ENCODE measurements at places on chromosomes 5 and 9.

DNA sequence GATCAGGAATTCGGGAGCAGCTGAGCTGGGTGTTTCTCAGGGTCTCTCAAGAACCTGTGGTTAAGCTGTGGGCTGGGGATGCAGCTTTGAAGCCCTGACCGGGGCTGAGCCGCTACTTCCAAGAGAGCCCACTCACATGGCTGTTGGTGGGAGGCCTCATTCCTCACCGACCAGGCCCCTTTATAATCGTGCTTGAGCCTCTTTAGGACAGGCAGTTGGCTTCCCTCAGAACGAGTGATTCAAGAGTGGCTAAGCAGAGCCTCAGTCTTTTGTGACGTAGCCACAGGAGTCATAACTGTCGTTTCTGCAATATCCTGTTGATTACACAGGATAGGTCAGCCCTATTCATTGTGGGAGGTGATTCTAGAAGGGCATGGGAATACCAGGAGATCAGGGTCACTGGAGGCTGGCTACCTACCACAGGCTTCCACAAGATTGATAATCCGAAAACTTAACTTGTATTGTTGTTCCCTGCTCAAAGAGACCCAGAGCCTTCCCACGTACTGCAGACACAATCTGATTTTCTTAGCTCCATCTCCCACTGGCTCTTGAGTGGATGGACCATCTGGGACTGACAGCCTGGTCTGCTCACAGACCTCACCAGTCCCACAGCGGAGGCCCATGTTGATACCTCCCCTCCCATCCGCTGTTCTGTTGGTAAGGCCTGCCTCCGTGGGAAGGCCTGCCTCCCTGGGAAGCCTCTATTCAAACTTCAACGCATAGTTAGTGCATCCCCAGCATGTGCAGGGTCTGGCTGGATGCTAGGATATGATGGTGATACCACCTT, 3.0 kb upstream of the ERGIC1 start:
- DNase-seq = no peak

GRCh38 chr5:127076315-127077129, 3.2 kb upstream of the C5orf63 start:
- DNase-seq = no peak

GRCh38 chr5:127358740-127359139, 68.1 kb downstream of the MEGF10 start:
- no peak for DNase-seq

DNA sequence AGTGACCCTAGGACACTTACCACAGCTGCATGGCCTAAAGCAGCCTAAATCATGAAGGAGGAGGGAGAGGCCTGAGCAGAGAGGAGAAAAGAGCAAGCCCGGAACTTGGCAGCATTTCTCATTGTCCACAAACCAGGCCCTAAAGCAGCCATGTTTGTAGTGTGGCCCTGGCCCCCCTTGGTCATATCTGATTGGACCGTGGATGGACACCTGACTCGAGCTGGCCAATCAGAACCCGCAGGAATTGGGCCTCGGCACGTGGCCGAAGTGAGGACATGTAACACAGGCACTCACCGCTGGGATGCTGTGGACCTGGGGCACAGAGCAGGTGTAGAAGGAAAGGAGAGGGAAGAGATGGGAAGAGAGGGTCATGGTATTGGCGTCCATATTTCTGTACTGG, 56.9 kb downstream of the ASS1 start:
- DNase-seq = no peak

DNA sequence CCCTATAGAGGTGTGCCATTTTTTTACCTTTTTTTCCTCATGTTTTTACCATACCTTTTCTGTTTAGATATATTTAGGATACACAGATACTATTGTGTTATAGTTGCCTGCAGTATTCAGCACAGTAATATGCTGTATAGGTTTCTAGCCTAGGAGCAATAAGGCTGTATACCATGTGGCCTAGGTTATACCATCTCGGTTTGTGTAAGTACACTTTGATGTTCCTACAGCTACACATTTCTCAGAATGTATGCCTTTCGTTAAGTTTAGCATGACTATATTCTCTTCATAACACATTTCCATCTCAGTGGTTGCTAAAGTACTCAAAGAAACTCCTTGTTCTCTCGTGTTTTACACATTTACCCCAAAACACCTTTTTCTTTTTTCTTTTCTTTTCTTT, 23.0 kb downstream of the UBE2D2 start:
- no peak for DNase-seq

DNA sequence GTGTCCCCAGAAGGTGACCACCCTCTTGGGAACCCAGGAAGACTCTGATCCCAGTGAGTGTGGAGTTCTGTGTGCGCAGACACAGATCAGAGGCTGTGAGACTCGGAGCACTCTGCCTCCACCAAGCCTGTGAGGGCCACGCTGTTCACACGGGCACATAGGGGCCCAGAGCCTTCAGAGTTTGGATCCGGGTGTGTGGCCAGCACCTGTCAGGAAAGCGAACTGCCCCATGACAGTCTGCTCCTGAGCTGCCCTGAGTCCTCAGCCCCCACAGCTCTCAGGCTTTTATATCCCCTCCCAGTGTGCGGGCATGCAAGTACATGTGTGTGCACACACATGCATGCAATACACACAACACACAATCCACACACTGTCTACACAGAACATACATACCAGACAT, 161.8 kb upstream of the IRX2 start:
- no peak for DNase-seq

GRCh38 chr9:109779711-109780452, at the start of gene PALM2AKAP2:
PALM2AKAP2 (plus strand) TSS chr9:109780198; CDS start chr9:109780489, 291 bp downstream.
- no peak for DNase-seq

- no peak for DNase-seq
These were observed 1.0 kb upstream of the MCC start for GRCh38 chr5:113489299-113489698.

- DNase-seq = no peak
These were observed 61.8 kb downstream of the PRKACG start for GRCh38 chr9:68951879-68952659.

DNA sequence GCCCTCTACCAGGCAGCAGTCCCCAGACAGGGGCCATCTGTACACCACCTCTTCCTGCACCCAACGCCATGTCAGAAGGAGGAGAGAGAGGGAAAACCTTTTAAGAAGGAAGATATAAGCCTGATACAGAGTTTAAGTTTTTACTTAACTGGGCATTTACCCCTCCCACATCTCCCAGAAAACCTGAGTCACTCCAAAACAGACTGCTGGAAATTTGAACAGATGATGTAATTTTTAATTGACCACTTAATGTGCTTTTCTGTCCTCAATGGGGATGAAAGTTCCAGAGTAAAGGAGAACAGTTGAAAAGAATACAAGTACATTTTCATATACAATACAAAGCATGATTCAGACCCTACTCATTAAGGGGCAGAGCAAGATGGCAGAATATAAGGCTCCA, 63.9 kb downstream of the TTC39B start:
- no peak for DNase-seq

DNA sequence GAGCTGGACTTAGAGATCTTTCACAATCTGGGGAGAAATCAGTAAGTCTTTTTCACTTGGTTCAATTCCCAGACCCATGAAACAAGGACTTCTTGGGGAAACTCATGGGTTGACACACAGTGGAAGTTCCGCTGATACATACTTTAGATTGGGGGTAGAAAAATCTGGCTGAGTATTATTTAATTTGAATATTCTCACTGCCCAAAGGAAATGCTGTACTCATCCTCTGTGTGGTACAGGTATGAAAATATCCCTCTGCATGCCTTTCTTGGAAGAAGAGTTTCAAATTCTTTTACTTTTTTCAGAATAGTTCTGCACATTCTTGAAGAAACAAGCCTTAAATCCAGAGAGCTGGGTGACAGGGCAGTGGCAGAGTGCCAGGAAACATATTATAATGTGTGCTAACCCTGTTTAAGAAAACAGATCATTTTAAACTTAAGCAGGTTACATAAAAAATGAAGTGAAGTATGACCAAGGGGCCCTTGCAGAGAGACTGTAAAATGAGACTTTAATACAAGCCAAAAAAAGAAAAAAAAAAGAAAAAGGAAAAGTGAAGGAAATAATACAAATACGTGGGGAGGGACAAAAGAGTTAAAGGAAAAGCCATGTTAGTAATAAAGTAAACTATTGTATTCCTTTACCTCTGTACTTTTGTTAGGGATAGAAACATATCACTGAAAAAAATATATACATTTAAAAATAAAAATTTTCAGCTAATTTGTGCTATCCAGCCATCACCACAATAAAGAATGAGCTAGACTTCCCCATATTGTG, 173.4 kb upstream of the NR3C1 start:
- DNase-seq = no peak

DNA sequence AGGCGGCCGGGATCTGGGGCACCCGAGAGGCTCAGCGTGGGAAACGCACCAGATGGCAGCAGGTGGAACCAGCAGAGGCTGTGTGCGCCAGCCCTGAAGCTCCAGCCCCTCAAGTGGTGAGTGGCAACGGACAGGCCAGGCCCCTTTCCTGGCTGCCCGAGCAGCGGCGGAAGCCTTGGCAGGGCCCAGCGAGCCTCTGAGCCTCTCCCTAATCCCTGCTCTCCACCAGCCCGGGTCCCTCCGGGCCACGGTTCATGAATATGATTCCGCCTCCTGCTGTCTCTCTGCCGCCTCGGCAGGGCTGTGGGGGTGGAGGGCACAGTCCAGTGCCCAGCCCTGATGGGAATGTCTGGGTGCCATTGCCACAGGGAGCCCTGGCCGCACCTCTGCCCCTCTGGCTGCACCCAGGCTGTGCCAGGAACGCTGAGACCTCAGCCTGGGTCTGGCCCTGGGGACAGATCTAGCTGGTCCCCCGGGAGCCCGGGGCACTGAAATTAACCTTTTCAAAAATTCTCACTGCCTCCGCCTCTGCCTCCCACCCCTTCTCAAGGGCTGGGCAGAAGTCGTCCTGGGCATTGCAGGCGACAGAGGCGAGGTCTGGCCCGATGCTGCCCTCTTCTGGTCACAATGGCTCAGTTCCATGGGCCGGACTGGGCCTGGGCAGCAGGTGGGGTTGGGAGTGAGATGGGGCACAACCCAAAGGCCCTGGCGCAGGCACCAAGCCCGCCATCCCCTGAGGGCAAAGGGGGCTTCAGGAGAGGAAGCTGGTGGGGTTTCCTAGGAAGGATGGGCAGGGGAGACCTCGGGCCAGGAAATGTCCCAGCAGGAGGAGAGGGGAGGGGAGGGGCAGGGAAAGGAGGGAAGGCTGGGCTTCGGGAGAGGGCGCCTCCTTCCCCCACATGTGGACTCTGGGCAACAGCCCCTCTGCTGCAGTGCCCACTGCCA, 20.3 kb downstream of the CCDC187 start:
- DNase-seq = peak; percentile 34

DNA sequence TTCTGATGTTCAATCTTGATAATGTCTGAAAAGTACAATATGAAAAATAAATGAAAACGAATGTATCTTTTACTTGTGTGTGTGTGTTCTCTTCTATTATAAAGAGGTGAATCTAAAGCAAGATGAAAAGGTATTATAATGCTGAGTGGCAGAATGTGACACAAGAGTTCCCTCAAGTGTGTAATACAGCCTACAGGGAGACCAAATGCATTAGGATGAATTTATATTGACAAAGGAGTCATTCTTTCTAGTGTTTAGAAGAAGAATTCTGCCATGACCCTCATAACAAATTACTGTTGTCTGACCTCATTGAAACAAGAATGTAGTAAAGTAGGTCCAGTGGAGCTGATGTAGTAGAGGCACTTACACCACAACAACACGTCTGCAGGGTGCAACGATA, 1119.0 kb upstream of the CDH10 start:
- no peak for DNase-seq

DNA sequence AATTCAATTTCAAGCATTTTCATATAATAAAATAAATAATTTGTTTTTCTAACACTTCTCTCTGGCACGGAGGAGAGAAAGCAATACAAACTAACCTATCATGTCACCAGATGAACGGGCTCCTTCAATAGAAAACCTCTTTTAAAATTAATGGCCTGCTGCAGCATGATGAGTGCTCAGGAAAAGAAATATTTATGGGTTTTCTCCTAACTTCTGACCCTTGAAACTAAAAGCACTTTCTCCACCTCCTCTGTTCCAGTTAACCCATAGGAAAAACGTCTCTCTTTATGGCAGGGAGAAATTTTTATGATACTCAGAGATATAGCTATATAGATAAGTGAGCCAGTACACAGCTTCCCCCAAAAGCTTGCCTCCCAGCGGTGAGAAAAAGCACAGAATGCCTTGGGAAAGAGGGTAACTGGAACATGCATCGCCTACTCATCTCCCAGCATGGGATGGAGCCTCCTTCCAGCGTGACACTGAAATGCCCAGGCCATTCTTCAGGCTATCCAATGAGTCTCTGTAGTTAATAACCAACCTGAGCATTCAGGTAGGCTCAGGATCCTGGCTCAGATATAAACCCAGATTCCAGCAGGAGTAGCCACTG, 963.0 kb upstream of the DMAC1 start:
- DNase-seq = no peak

DNA sequence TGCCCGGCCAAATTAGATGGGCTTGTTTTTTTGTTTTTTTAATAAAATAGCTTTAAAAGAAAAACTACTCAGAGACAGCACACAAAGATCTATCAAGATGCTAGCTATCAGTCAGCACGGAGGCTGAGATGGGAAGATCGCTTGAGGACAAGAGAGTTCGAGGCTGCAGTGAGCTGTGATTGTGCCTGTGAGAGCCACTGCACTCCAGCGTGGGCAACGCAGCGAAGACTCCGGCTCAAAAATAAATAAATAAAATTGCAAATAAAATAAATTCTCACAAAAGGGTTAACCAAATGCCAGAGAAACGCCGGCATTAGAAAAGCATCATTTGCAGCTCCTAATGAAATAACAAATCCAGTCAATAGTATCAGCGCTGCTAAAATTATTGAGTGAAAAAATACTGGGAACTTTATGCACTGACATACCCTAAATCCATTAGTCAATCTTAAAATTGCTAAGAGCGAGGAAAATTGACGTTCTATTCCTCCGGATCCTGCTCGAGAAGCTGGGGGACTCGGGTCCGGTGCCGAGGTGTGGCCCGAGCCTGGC, 681 bp downstream of the CPLANE1 start:
- DNase-seq = no peak

- no peak for DNase-seq
These were observed 159.9 kb downstream of the FANCC start for GRCh38 chr9:95157481-95158151.

- DNase-seq = no peak
These were observed 42.3 kb upstream of the MUSK start for GRCh38 chr9:110626101-110626829.

DNA sequence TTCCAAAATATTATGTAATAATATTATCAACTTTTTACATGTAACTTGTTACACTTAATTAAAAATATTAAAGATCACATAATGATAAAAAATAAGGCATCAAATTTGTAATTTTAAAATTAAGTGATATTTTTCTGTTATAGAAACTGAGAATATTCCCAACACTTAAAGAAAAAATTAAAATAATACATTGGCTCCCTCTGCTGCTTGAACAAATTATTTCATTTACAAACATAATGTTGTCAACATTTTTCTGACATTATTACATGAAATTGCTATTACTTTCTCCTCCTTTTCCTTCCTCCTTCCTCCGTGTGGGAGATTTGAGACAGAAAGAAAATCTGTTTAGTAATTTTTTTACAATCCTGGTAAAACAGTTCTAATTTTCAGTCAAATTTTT, 42.3 kb downstream of the RNF180 start:
- DNase-seq = no peak

- no peak for DNase-seq
These were observed 97.8 kb downstream of the MAST4 start for GRCh38 chr5:66694036-66694435.

GRCh38 chr9:93536874-93537273, 39.5 kb upstream of the PHF2 start:
- no peak for DNase-seq
